Breast epithelium (tissue), 4 donors: ENCODE measurements at places on chromosomes 11 and 22.

DNA sequence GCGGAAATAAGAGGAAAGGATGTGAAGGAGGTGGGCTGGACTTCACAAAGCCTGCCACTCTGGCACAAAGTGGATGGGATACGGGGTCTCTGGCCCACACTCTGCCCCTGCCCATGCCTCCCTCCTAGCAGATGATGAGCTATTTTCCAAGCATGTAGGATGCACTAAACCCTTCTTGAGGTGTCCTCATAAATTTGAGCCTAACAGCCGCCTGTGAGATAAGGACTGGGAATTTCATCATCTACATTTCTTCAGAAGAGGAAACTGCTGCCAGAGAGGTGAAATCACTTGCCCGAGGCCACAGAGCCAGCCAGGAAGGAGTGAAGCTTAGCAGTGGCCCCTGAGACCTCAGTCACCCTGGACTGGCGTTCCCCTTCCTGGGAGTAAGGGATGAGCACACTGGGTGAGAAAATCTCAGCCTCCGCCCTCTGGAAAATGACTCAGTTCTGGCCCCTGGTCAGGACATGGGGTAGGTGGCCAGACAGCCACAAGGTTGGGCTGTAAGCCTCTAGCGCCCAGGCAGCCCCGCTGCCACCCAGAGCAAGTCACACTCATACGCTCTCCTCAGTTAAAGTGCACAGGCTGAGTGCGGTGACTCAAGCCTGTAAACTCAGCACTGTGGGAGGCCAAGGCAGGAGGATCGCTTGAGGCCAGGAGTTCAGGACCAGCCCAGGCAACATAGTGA lies 27.9 kb downstream of the MB start:
- H3K27me3 ChIP-seq: no peaks in the 10 kb centered on the region
- H3K27ac ChIP-seq: peak overlapping the region; percentile 46
- peak; percentile 20 for DNase-seq
- no peaks in the 10 kb centered on the region for H3K36me3 ChIP-seq
- H3K4me3 ChIP-seq: no peak overlapping the region

DNA sequence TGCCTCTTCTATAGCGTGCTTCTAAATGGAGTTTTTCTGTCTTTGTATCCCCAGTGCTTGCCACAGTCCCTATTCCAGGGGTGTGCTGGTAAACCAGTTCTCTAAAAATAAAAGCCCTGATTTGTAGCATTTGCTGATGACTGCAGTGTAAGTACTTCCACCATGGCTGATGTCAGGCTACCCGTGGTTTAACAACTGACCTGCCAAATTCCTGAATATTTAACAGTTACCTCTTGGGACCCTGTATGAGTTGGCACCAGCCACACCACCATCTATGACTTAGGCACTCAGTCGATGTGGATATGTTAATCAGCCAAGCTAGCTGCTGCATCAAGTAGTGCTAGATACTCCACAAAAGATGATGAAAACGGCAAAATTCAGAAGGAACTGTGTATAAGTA lies 94.0 kb upstream of the MTNR1B start:
- H3K27ac ChIP-seq: no peak overlapping the region
- DNase-seq: no peak
- no peaks in the 10 kb centered on the region for H3K36me3 ChIP-seq
- no peak overlapping the region for H3K4me3 ChIP-seq
- no peaks in the 10 kb centered on the region for H3K27me3 ChIP-seq

DNA sequence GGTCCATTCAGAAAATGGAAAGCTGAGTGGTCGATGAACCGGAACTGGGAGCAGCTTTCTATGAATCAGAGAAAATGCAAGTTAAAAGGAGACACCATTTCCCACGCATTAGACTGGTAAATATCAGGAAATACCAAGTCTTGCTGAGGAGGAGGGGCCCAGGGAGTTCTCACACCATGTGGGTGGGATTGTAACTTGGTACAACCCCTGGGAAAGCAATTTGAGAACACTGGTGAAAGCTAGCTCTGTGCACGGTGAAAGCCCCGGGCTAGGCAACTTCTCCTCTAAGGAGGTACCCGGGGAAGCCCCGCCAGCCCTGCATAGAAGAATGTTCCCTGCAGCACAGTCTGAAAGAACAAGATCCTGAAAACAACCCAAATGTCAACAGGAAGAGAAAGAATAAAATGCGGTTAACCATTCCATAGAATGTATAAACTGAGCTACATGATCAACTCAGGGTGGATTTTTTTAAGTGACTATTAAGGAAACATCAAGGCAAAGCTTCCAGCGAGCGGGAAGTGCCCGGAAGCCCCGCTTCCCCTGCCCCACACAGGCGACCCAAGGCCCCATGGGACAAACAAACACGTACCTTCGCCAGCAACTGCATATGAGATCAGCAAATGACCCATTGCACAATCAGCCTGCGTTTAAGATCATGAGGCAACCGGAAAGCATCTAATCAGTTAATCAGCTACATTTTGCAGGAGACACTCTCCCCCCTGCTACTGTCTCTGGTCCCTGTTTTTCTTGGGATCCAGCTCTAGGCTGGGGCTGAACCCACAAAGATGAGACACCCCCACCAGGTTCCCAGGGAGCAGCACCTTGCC lies 11.3 kb downstream of the SHANK2 start:
- peaks cover 1% of the 10 kb centered on the region for H3K27me3 ChIP-seq
- H3K36me3 ChIP-seq: no peaks in the 10 kb centered on the region
- H3K27ac ChIP-seq: peak overlapping the region; percentile 62
- DNase-seq: peak; percentile 82

- H3K27ac ChIP-seq: no peak overlapping the region
- H3K27me3 ChIP-seq: no peaks in the 10 kb centered on the region
Observed at GRCh38 chr11:65883786-65884715, 4.2 kb downstream of the FIBP start.

- H3K27ac ChIP-seq: no peak overlapping the region
- H3K36me3 ChIP-seq: peaks cover 9% of the 10 kb centered on the region
- H3K4me1 ChIP-seq: no peaks in the 10 kb centered on the region
- no peak for DNase-seq
- H3K27me3 ChIP-seq: no peaks in the 10 kb centered on the region
Observed at GRCh38 chr11:1006762-1007161, 29.8 kb downstream of the MUC6 start.

DNA sequence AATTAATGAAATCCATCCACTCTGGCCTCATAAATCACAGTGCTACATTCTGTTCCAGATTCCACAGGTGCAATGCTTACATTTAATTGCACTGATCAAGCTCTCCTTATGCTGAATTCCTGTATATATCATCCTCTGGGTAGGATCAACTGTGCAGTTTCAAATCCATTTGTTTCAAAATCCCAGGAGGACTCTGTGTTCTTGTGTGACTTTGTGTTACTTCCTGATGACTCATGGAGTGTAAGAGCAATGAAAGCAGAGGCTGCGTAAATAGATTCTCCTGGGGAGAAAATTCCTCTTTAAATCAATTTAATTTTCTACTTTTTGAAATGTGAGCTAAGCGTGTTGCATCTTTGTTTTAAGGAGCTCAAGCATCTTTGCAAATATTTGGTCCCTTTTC lies 752.7 kb downstream of the METTL15 start:
- no peaks in the 10 kb centered on the region for H3K36me3 ChIP-seq
- H3K27me3 ChIP-seq: no peaks in the 10 kb centered on the region
- H3K4me1 ChIP-seq: no peaks in the 10 kb centered on the region
- H3K27ac ChIP-seq: no peak overlapping the region
- no peak overlapping the region for H3K4me3 ChIP-seq

DNA sequence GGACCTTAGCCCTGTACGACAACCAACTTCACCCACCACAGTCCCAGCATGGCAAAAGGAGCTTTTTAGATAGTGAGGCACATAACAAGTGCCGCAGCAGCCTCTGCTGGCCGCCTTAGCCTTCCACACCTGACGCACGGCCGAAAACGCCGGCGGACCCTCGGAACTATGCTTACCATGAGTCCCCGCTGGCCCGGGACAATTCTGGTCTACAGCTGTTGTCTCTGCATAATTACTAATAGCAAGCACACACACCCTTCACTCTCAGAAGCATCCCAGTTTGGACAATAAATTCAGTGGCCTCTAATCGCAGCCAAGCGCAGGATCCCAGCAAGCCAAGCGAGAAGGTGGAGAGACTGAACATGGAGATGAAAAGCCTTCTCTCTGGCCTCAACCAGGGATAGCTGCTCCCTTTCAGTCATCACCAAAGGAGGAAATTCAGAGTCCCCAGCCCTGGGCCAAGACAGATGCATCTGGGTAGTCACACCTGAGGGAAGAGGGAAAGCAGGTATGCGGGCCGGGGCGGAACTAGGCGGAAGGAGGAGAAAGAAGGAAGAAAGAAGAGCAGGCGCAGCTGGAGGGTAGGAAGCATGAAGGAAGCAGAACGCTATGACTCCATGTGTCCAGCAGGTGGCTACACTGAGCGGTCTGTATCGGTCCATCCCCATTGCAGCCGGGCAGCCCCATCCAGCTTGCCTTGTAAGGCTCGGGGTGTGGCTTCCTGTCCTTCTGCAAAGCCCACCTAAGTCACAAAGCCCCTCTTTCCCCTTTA lies 40.3 kb downstream of the BUD13 start:
- no peaks in the 10 kb centered on the region for H3K36me3 ChIP-seq
- H3K27ac ChIP-seq: no peak overlapping the region
- H3K27me3 ChIP-seq: no peaks in the 10 kb centered on the region
- H3K4me1 ChIP-seq: no peaks in the 10 kb centered on the region

DNA sequence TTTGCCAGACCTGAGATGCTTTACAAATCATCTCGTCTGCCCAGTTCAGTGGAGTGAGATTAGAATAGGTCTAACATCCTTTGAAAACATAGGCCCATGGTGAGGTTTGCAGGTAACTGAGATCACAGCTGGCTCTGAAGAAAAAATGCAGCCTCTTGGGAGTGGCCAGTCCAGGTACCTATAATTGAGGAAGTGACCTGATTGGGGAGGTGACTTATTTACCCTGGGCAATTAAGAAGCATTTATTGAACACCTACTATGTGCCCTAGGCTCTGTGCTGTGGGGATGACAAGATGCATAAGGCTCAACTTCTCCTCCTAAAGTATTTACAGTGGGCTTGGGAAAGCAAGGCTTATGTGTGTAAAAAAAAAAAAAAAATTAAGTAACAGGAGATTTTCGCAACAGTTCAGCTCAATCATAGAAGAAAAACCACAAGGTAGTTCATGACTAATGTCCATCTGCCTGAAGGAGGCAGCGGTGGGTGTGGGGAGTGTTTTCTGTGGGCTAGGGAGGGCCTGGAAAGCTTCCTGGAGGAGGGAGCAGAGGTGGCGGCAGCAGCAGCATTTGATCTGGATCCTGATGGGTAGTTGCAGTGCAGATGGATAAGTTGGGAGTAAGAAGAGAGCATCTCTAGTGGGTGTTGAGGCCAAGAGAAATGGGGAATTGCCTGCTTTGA lies 16.1 kb downstream of the MICAL2 start:
- H3K4me3 ChIP-seq: no peak overlapping the region
- no peaks in the 10 kb centered on the region for H3K4me1 ChIP-seq
- no peaks in the 10 kb centered on the region for H3K36me3 ChIP-seq
- DNase-seq: no peak
- H3K27ac ChIP-seq: no peak overlapping the region
